AG04449 (cell line): ENCODE measurements at places on chromosomes 4 and X.
A peak's percentile ranks its signal among the peaks of the same experiment; 100 is the strongest.

- DNase-seq, result no peak
These were observed 140.8 kb downstream of the FRAS1 start for GRCh38 chr4:78197947-78198346.

DNA sequence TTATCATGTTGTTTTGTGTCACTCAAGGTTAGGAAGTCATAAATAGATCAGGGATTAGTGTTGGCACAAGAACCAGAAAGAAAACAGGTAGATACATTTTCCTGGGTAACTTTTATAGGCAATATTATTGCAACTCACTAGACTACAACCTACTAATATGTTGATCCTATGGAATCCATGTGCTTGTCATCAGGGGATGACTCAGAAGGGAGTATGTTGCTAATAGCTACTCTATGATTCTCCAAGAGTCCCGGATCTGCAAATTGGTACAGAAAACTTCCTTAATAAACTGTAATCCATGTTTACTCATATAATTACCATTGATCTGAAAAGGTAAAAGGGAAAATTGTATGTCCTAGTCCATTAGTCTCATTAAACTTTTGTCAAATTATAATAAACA lies 11.7 kb upstream of the GNRHR start:
- DNase-seq, result no peak

DNA sequence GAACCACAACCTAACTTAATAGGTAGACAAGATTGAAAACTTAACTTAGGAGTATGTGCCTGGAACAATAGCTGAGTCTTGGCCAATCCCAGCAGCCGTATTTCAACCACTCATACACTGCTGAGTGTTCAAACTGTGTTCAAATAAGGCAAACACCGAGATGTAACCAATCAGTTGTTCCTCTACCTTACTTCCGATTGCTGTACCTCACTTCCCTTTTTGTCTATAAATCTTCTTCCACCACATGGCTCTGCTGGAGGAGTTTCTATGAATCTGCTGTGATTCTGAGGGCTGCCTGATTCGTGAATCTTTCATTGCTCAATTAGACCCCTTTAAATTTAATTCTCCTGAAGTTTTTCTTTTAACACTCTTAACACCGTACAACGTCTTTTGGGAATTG lies 108.0 kb downstream of the ANAPC4 start:
- no peak for DNase-seq

DNA sequence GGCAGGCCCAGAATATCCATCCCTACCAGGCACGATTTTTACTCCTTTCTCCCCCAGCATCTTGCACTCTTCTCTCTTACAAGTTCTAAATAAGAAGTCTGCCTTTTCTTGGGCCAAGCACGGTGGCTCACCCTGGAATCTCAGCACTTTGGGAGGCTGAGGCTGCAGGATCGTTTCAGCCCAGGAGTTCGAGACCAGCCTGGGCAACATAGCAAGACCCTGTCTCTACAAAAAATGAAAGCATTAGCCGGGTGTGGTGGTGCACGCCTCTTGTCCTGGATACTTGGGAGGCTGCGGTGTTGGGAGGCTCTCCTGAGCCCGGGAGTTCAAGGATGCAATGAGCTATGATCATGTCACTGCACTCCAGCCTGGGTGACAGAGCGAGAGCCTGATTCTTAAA lies 64.8 kb downstream of the IRF2 start:
- no peak for DNase-seq

DNA sequence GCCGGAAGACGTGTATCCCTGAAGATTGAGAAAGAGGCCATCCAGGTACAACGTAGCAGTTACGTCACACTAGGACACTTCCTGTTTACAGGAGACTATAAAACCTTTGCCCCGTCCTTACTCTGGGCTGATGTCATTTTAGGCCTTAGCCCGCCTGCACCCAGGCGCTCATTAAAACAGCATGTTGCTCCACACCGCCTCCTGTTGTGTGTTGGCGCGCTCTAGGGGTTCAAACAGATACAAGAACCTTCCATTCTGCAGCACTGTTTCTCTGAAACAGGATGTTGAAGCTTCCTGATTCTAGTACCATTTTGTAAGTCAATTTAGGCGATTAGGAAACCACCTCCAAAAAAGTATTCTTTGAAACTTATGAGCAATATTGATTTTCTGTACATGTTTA lies 722.1 kb downstream of the PCDH7 start:
- no peak for DNase-seq

DNA sequence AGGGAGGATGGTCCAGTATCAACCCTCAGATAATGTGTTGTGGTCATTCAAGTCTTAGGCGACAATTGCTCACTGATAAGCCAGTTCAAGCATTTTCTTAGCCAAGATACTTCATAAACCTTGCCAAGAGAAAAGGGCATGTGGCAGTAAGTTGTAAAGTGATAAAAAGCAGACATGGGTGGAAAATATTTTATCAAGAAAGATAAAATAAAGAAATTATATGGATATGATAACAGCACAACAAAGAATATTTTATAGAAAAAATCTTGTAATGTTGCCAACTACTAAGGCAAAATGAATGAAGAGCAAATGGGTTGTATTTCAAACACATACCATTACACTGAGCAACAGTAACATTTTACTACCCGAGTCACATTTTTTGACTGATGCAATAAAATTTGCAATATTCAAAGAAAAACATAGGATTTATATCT lies 217.4 kb upstream of the PITX2 start:
- no peak for DNase-seq

DNA sequence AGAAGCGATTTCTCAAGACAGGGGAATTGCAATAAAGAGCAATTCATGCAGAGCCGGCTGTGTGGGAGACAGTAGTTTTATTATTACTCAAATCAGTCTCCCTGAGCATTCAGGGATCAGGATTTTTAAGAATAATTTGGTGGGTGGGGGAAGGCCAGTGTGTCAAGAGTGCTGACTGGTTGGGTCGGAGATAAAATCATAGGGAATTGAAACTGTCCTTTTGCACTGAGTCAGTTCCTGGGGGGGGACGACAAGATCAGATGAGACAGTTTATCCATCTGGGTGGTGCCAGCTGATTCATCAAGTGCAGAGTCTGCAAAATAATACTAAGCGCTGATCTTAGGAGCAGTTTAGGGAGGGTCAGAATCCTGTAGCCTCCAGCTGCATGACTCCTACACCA lies 502.4 kb downstream of the NLGN4X start:
- DNase-seq, result peak; percentile 0

DNA sequence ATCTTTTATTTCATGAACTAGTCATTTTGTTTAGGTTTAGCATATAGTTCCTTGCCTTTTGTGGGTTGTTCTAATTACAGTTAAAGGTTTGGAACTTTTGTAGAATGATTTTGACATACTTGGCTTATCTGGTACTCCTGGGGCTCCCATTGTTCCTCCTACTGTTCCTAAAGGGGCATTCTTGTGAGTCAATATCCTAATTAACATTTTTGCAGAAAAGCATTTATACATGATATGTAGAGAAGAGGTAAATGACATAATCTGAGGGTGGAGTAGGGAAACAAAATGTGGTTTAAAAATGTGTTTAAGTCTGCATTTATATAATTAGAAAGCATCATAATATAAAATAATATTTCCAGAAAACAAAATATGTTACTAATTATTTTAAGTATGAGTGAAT lies 529.2 kb downstream of the FAT4 start:
- DNase-seq, result no peak

- DNase-seq, result no peak
These were observed 11.6 kb downstream of the SYTL4 start for GRCh38 chrX:100720301-100720700.

DNA sequence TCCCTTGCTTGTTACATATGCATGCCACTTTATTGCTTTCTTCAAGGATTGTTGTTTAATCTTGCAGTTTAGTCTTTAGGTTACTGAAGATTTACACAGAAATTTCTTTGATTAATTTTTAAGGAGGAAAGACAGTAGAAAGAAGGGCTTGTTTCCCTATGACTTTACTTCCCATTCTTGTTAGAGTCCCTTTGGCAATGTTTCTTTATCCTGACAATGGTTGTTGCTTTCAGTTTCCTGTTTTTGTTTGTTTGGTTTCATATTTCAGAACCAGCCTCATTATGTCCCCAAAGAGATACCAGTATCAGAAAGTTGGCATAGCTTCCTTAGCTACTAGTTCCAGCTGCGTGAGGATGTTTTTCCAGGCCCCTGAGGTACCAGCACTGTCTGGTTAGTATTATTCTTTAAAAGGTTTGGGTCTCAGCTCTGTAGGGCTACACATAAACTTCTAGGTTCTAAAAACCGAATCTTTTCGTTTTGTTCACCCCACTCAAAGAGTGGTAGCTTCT lies 61.3 kb upstream of the UNC5C start:
- no peak for DNase-seq

- DNase-seq, result no peak
These were observed 223.4 kb upstream of the RPL34 start for GRCh38 chr4:108396900-108397497.

DNA sequence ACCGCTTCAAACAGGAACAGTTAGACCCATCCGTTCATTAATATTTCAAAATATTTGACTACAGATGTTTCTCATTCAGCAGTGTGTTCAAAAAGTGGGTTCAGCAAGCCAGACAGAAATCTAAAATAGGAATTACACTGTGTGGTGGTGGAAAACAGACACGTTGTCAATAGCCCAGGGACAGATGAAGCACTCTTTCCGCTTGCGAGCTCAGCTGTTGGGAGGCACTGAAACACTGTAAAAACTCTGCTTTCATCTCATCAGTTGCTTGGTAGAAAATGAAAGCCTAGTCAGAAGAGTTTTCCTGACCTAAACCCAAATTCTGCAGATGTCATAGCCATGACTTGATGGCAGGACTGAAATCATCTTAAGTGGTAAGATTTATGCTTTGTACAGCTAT lies 38.5 kb downstream of the LRP2BP start:
- no peak for DNase-seq

DNA sequence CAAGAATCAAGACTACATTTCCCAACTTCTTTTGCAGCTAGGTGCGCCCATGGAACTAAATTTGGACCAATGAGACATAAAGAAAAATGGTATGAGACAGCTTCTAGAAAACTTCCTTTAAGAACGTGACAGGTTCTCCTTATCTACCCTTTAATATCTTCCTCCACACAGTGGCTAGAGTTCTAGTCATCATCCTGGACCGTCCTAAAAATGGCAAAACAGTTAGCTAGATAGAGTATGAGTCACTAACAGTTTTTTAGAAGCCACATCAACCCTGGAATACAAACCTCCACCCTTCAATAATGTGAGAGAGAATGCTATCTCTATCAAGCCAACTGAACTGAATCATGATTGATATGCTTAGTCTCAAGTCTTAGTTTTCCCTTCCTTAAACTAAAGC lies 267.9 kb upstream of the SLC7A11 start:
- DNase-seq, result peak; percentile 16

- no peak for DNase-seq
These were observed 41.3 kb downstream of the BCOR start for GRCh38 chrX:40056420-40056819.

DNA sequence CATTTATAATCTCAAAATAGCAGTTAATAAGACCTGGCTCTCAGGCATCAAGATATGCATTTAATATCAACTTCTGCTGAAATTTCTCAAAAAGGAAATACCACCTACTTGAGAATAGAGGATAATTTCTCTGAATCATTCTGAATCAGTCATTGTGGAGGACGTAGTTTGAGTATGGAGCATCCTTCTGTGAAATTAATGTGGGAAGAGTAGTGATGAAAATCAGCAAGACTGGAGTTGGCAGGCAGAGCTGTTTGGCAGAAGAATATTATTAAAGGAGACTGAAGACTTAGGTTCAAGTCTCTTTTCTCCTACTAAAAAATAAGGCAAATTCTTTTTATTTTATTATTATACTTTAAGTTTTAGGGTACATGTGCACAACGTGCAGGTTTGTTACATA lies 325.6 kb upstream of the ATOH1 start:
- DNase-seq, result no peak

DNA sequence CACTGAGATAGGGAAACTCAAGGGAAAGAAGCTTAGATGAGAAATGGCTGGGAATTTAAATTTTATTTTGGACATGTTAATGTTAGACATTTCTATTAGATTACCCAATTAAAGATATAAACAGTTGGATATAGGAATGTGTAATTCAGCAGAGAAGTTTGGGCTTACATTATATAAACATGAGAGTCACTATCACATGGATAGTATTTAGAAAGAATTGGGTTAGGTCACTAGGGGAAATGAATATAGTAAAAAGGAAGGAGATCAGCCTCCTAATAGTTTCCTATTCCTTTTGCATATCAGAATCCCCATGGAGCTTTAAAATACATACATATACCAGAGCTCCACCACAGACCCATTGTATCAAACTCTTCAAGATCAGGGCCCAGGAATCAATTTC lies 19.6 kb upstream of the CXCL5 start:
- DNase-seq, result no peak

- DNase-seq, result no peak
These were observed 99.1 kb upstream of the CBR4 start for GRCh38 chr4:169109035-169109675.
